ENCODE measurements at places on chromosomes 7 and 10.
A peak's percentile ranks its signal among the peaks of the same experiment; 100 is the strongest.

DNA sequence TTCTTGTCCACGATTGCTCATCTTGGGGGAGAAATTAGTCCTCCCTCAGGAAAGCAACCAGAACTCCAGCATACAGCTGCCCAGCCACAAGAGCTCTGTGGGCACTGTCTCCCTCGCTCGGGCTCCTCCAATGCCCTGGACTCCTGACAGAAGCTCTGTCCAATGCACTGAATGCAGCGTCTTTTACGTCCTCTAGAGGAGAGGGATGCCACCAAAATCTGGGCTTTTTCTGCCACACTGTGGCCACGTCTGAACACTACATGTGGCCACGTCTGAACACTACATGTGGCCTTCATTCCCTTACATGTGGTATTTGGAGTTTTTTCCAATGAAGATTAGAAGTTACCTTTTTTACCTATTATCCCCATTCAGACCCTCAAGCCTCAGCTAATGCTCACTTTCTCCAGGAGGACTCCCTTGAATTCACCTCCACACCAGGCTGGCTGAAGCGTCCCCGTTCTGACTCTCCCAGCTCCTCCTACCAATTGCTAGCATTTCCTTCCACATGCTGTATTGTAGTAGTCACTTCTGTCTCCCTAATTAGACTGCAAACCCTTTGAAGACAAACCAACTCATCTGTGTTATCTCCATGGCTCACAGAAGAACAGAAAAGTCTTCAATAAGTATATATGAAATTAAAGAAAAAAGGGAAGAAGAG lies 134.3 kb upstream of the PDE1C start:
- DNase-seq: peak; percentile 98

- no peak for DNase-seq
Observed at GRCh38 chr7:38398725-38399321, 125.4 kb upstream of the TARP start.

DNA sequence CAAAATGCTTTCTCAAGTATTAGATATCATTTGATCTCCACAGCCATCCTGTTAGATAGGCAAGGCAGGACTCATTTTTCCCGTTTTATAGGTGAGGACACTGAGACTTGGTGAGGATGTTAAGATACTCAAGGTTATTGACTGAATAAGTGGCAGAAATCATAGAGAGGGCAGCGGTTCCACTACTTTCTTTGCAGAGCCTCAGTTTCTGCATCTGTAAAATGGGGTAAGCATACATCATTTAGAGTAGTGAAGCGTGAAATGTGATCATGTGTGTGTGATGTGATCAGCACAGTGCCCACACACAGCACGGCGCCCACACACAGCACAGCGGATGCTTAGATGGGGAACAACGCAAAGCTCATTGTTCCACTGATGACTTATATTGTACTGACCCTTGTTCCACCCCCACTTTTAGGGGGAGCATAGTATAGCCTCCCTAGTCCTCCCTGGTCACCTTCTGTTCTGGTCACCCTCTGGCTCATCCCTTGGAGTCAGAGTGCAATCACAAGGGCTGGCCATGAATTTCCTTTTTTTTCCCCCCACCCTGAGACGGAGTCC lies 10.5 kb downstream of the UBTD1 start:
- DNase-seq: no peak

DNA sequence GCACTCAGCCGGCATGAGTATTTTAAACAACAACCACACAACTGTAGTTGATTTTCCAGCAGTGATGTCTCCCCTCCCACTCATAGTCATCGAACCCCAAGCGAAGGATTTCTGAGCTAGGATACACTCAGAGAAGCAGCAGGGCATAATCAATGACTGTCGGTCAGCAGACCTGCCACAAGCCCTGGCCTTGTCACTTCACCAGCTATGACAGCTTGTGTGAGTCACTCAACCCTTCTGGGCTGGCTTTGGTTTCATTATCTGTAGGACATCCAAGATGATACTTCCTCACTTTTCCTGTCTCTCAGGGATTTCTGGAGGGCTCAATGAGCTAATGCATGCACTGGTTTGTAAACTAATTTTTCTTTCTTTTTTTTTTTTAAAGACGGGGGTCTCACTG lies 22.0 kb upstream of the UBE3C start:
- DNase-seq: no peak

DNA sequence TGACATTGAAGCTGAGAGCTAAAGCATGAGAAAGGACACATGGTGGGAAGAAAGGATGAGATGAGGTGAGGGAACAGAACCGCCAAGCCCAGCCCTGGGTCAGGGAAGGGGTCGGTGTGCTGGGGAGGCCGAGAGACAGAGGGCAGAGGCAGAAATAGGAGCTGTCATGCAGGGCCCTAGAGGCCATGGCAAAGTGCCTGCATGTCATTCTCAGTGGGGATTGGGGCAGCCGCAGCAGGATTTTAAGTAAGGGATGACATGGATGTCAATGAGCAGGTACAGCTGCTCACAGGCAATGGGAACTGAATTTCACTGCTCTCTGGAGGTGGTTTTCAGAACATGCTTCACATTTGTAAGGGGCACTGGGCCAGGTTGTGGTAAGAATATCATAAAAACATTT lies 227.4 kb downstream of the RAB11FIP2 start:
- DNase-seq: no peak

Data from posterior cingulate gyrus (tissue), 11 donors.